ENCODE measurements at places on chromosomes 5 and 9.

GRCh38 chr5:136047858-136048257 lies 19.1 kb downstream of the TGFBI start:
- no peak for DNase-seq

DNA sequence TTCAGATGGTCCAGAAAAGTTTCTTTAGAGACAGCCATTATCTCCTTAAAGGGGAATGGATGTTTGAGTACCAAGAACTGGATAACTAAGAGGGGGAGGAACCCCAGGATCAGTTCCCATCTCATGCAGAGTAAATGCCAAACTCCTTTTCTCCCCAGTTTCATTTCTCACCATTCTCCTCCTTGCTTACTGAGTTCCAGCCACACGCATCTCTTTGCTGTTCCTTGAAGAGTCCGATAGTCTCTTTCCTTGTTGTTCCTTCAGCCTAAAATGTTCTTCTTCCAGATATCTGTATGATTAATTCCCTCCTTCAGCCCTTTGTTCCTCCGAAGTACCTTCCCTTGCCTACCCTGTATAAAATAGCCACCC lies 30.0 kb downstream of the KDM4C start:
- DNase-seq: no peak

DNA sequence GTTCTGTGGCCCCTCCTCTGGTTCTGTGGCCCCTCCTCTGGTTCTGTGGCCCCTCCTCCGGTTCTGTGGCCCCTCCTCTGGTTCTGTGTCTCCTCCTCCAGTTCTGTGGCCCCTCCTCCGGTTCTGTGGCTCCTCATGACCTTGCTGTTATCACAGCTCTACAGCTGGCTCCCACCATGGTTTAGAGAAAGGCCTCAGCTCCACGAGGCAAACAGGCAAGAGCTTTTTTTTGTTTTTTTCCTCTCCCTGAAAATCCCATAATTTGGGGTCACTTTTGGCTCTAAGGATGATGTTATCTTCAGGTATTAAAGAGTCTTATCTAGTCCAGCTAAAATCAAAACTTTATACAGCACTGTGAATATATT lies 31.8 kb downstream of the C5orf15 start:
- DNase-seq: no peak

GRCh38 chr9:29691758-29692407 lies 2118.6 kb upstream of the C9orf72 start:
- peak; percentile 3 for DNase-seq

DNA sequence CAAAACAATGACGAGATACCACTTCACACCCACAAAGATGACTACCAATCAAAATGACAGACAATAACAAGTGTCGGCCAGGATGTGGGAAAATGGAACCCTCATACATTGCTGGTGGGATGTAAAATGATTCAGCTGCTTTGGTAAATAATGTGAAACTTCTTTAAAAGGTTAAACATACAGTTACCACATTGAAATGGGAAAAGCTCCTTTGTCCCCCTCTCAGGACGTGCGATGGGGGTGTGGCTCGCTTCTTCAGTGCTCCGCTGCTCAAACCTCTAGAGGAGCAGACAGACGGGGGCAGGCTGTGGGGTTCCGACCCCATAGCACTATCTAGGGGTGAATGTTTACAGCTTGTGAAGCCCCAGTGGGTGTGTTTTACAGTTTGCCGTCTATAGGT lies 8.0 kb upstream of the PLPP6 start:
- DNase-seq: no peak

DNA sequence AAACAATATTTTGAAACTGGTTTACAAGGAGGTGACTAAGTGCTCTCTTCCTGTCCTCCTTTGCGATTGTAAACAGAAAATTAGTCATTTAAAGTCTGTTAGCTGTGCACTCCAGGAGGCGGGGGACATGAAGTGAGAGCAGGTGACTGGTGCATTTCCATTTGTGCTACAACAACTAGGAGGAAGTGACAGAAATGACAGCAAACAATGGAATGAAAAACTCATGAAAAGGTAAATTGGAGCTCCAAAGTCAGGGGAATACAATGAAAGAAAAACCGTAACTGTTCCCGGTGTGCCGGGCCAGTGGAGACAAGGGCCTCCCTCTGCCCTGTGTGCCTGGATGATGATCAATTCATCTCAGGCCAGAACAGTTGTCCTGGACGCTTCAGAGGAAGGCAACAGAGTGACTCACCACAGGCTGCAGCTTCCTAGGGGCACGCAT lies 439.9 kb downstream of the GADD45G start:
- no peak for DNase-seq

DNA sequence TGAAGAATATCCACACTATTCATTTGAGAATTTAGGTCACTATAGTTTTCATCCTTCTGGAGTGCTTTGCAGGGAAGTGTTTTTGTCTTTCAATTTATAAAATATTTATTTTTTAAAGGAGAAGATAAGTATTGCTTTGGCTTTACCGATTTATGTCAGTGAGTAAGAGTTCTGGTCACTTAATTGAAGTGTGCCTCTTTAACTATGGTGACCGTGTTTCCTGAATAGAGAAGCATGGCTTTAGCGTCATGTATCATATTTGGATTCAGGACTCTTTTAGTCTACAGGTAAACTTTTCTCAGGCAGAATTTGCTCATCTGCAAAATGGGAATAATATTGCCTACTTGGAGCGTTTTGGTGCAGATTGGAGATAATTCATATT lies 902 bp downstream of the BDP1 start:
- no peak for DNase-seq

- DNase-seq: no peak
These were observed 18.0 kb upstream of the FBP2 start for GRCh38 chr9:94611638-94612068.

DNA sequence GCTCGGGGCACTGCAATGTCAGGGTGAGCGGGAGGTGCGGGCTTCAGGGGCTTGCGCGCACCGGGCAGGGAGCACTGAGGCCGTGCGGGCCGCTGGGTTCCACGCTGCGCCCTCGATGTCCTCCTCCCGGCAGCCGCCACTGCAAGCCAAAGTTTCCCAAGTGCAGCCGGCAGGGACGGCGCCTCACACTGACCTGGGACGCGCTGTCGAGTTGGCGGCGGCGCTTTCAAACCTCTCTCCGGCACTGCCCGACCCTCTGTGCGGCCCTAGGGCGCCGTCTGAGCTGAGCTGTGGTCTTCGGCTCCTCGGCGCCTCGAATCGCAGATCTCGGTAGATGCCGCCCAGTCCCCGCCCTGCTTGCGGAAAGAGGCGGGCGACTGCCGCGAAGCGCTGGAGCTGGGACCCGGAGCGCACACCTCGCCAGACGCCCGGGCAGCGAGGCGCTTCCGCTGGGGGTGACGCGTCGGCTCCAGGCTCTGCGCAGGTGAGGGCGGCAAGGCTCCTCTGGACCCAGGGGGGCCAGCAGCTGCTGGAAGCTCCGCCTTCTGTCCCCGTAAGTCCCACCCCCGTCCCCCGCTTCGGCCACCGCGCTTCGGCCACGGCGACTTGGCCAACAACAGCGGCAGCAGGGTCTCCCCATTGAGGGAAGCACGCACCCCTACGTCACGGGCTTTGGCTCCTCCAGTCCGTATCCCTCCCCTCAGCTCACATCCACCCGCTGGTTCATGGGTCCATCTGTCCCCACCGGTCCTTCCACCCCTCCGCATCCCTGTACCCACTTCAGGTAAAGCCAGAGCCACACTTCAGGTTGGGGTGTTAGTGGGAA lies at the start of gene ANKRD34B:
Gene ANKRD34B, minus strand, starts transcription at position 320 of the 826 bp plus-strand sequence. CDS start 10,261 bp downstream, outside the sequence.
- DNase-seq: peak; percentile 66

DNA sequence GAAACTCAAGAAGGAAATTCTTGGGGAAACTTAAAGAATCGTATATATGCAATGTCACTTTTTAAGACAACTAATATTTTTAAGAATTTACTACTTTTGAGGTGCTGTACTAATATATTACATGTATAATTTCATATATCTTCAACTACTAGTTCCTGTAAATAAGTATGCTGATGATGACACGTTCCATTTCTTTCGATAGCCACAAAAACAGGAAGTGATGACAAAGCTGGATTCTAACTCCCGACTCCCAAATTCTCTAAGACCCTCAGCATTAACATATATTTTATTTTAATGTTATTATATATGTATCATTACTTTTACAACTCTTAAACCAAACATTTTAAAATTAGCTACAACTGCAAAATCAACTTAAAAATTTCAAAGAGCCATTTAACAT lies 74.8 kb downstream of the STK32A start:
- no peak for DNase-seq

DNA sequence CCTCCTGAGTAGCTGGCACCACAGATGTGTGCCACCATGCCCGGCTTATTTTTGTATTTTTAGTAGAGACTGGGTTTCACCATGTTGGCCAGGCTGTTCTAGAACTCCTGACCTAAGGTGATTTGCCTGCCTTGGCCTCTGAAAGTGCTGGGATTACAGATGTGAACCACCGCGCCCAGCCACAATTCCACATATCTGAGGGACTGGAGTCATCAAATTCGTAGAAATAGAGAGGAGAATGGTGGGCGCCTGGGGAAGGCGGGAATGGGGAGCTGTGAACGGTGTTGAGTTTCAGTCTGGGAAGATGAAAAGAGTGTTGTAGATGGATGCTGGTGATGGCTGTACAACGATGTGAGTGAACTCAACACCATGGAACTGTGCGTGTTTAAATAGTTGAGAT lies 1.9 kb upstream of the ABO start:
- no peak for DNase-seq

- DNase-seq: no peak
These were observed 1.9 kb downstream of the MAPK9 start for GRCh38 chr5:180289966-180290365.

DNA sequence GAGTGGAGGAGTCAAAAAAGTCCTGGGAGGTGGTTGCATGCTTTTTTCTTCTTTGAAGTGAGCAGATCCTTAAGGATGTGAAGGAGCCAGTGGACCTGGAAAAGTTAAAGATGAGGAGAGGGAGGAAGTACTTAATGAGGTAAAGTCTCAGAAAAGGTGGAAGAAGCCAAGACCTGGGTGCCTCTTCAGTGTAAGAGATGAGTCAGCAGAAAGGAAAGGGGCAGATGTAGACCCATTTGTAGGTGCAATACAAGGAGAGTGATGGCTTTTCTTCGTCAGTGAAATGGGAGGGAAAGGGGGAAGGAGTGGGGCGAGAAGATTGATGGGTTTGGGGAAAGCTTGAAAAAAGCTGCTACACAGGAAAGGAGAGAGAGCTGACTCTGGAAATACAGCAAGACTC lies 82.9 kb downstream of the ANGPTL2 start:
- no peak for DNase-seq

GRCh38 chr9:36592801-36593583 lies 20.3 kb downstream of the MELK start:
- no peak for DNase-seq

GRCh38 chr5:135243556-135244285 lies 155.3 kb downstream of the MACROH2A1 start:
- DNase-seq: no peak

DNA sequence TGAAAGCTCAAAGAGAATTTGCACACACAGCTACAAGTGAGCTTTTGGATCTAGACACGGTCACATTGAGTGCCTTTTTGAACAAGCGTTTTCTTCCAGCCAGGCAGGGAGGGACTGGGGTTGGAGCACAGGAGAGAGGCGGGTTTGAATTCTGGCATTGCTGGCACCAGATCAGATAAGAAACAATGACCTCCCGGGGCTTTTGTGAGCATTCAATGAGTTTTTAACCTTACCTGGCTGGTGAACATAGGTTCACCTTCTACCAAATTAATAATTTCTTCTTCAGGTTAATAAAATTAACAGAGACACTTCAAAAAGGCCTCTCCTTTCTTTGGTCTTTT lies 312.9 kb upstream of the MSX2 start:
- DNase-seq: no peak

DNA sequence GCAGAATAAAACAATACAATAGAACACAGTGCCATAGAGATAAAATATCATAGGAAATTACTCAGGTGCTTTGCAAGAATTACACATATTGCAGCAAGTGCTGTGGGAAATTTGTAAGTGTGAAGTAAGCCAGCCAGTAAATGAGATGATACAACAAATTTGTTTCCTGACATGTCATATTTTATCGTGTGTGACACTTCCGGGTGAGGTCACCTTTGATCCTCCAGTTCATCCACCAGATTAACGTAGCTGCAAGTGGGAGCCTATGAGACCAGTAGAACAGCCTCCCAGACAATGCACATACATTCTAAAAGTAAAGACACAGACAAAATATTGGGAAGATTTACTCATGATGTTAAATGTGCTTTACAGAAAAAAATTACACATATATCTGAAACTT lies 72.2 kb downstream of the PRDM9 start:
- DNase-seq: no peak

- no peak for DNase-seq
These were observed 574.5 kb upstream of the TLE4 start for GRCh38 chr9:78997296-78997695.

DNA sequence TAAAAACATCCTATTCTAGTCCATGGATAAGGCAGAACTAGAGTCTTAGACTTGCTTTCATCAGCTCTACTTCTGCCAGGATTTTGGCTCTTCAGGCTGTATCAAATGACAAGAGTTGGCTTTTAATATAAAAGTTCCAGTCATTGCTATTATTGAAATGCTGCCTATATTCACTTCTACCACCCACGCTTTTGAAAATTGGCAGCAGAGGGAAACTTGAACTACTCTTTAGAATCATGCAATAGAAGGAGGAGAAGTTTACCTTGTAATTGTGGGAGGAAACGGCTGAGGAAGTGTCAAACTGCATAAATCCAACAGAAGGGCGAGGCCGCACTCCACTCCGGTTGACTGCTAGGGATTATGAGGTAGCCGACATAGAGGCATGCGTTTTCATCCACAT lies 122.6 kb upstream of the BASP1 start:
- no peak for DNase-seq

DNA sequence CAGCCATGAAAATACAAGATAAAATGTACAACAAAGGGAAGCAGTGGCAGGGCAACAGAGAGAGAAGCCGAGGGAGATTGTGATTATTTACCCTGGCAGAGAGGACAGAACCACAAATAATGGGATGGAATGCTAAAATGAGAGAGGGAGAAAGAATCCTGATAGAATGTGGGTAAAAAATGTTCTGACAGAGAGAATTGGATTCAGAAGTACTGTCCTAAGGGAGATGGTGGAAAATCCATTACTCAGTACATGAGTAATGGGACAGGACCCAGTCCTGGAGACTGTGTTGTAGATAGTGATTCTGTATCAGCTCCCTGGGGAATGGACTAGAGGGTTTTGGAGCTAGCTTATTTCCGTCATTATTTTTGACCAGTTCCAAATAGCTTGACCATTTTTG lies 831.5 kb downstream of the MAT2B start:
- DNase-seq: no peak

DNA sequence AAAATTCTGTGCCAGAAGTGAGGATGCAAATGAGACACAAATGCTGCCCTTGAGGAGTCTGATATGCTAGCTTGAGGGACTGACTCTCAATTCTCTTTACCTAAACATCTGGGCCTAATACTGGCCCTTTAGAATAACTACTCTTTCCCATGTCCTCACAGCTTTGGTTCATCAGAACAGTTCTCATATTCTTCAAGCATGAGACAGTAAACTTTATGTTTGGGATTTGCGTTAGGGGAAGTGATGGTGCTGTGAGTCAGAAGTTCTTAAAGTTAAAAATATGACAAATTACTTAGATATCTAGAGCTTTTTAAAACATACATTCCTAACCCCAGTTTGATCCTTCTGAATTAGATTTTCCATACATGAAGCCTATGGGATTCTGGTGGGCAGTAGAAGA lies 665.0 kb upstream of the RGMB start:
- DNase-seq: no peak
